Large intestine (tissue), 12 donors: ENCODE measurements at places on chromosomes 12 and 14.

DNA sequence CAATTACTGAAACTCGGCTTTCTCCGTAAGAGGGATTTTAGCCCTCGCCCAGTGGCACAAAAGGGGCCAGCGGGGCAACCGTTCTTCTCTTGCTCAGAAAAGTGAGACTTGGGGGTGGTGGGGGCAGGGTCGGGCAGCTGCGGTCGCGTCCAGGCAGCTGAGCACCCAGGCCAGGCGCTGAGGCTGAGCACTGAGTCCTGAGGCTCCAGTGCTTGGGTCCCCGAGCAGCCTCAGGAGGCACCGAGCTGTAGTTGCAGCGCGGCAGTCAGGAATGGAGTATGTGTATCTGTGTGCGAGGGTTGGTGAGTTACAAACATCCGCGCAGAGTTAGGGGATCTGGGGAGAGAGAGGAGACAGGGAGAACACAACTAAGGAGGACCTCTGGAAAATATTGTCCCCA, 4.1 kb upstream of the HOXC6 start:
- no peak for DNase-seq

- no peak for DNase-seq
Measured at GRCh38 chr12:14171106-14171505, 189.7 kb upstream of the GRIN2B start.

GRCh38 chr12:95017482-95017881, 14.0 kb upstream of the NDUFA12 start:
- DNase-seq, result no peak

DNA sequence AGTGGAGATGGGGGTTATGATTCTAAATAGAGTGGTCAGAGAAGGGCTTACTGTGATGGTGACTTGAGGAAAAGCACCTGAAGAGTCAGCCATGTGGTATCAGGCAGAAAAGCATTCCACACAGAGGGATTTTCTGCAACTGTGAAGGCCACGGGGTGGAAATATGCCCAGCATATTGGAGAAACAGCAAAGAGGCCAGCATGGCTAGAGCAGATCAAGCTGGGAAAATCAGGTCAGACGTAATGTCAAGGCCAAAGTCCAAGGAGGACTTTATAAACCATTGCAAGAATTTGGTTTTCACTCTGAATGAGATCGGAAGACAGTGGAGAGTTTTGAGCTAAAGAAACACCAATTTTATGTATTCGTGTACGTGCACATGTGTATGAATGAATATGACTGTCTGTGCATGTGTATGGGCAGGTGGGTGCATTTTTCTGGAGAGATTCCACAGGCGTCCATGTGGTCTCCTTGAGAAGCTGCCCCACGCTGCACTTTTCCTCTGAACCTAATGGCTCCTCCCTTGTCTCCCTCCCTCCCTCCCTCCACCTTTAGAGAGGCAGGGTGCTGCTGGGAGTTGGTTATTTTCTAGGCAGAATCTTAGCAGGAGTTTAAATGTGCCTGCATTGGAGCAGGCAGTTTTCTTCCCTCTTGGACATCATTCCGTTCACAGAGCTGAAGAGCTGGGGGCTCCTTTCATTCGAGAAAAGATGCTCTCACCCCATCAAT, 97.4 kb upstream of the PPP4R3A start:
- DNase-seq, result no peak

GRCh38 chr12:32641287-32641901, 37.7 kb upstream of the DNM1L start:
- DNase-seq, result no peak

DNA sequence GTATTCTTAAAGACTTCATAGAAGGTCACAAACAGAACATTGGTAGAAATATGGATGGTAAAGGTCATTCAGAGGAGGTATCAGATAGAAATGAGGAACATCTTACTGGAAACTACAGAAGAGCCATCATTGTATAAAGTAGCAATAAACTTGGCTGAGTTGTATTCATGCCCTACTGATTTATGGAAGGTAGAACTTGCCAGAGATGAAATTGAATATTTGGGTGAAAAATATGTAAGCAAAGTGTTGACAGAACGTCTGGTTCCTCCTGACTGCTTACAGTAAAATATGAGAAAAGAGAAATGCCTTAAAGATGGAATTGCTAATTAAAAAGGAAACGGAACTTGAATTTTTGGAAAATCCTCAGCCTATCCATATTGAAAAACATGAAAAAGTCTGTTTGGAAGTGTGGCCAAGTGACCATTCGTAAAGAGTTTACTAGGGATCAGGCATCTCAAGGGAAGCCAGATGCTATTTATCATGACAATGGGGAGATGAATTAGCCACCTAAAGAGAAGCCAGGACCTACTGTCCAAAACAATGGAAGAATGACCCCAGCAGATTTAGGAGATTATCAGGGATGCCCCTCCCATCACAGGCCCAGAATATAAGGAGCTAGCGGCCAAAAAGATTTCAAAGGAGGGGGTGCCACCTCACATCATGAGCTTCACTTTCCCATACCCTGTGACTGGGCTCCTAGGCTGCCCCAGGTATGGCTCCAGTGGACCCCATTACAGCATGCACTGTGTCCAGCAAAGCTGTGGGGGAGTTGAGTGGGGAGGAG, 189.3 kb downstream of the ITPR2 start:
- no peak for DNase-seq
